ENCODE measurements at places on chromosomes 16 and 17.

DNA sequence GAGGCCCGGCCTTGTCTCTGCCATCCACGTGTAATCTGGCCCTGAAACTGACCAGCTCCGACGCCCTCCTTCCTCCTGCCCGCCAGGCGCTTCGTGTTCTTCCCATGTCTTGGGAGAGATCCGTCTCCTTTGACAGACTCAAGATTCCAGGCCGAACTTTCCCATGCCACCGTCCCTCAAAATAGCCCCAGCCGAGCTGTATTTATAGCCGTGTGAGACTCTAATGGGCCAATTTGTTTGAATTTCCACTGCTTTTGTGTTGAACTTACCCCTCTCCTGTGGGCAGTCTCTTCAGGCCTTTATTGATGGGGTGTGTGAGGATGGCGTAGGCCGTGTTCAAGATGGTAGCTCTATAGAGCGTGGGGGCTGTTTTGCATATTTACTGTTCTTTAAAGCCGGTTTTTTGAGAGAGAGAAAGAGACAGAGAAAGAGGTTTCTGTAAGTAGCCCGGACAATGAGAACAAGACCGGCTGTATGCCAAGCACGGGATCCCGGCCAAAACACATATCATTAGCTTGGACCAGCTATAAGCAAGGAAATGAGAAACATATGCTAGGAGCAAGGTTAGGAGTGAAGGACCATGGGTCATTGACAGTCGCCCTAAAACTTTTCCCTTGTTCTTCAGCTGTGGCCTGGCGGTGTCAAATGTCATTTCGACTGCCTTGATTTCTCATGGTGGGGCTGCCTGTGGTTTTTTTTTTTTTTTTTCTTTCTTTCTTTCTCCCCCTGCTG is 124.5 kb upstream of the ZFHX3 start:
- DNase-seq, result peak; percentile 76

- DNase-seq, result no peak
These were observed 10.6 kb upstream of the ENGASE start for GRCh38 chr17:79064026-79064425.

GRCh38 chr17:48198950-48199541 is 91.5 kb downstream of the SNX11 start:
- DNase-seq, result no peak

DNA sequence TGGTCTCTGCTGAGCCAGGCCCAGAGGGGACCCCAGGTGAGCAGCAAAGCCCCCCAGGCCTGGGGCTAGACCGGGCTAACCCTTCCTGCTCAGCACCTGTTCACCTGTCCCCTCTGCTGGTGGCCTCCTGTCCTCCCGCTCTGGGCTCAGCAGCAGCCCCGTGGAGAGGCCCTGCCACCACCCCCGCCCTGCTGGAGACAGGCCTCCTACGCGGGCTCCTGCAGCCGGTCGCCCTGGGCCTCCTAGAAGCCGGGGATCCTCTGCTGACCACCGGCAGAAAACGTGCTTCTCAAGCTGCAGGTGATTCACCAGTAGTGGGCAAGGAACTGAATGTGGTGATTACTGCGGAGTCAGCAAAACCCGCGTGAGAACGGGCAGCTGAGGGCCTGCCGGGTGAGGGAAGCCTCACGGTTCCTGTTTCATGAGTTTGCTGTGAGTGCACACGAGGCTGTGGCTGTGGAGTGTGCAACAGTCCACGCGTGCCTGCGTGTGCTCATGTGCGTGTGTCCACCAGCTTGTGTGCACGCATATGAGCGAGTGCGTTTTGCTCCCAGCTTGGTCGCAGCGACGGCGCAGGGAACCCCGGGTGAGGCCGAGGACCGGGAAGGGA is 792 bp downstream of the SECTM1 start:
- no peak for DNase-seq

DNA sequence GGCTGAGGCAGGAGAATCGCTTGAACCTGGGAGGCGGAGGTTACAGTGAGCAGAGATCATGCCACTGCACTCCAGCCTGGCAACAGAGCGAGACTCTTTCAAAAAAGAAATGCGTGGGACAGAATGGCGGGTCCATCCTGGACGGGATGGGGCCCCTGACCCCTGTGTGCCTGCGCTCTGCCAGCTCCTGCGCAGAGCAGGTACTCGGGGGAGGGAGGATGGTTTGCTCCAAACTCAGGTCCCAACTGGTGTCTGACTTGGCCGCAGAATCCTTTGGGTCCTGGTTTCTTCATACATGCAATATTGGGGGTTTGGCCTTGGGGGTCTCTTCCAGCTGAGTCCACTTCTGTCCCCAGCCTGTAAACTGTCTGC is 10.4 kb downstream of the CHMP6 start:
- no peak for DNase-seq

DNA sequence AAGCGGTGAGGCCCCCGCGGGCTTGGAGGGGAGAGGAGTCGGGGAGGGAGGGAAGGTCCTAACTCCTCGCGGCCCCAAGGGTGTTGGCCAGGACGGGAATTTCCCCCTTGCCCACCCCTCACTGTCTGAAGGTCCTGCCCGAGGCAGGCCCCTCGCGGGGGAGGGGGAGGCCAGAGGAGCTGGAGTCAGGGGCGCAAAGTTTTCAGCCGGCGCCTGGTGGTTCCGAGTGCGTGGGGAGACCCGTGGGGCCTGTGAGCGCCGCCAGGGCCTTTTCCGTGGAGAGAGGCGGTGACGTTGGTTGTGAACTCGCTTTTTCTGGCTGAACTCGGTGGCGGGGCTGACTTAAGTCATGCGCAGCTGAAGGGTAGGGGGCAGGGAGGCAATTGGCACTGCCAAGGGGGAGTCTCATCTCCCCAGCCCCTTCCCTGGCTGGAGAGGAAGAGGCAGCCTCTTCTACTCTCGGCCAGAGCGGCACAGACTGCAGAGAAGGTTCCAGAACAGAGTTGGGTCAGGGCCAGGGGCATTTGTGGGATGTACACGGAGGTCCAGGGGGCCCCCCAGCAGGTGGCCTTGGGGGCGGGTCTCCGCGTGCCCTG is 1.5 kb downstream of the CACNA1H start:
- DNase-seq, result no peak

DNA sequence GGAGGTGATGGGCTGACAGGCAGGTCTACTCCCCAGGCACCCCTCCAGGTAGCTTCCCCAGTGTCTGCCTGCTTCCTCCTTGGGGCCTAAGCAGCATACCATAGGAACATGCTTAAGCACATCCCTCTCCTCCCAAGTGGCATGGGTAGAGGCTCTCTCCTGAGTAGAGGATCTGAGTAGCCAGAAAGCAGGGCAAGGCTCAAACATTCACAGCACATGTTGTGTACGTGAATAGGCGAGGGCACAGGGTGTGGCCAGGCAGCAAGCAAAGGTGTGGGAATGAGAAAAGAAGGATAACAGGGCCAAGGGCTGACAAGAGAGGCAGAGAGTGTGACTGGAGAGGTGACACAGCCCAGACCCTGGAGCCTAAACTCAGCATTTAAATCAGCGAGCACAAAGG is 29.7 kb upstream of the GFOD2 start:
- DNase-seq, result no peak

DNA sequence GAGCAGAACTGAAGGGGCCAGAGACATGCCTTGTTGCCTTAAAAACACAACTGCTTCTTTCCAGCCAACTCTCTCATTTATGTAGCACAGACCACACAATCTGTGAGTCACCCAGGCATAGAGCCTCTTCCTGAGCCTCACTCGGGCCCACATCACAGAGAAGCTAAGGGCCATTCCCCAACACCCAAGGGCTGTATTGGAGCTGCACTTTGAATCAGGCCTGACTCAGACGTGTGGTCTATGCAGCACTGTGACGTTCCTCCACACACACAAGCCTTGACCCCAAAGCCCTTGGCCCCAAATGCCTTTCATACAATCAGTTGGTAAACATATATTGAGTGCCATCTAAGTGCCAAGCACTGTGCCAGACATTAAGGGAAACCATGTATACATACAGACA is 308.9 kb upstream of the DYNLRB2 start:
- peak; percentile 63 for DNase-seq

- DNase-seq, result no peak
These were observed 40.0 kb upstream of the DLX4 start for GRCh38 chr17:49928837-49929475.

DNA sequence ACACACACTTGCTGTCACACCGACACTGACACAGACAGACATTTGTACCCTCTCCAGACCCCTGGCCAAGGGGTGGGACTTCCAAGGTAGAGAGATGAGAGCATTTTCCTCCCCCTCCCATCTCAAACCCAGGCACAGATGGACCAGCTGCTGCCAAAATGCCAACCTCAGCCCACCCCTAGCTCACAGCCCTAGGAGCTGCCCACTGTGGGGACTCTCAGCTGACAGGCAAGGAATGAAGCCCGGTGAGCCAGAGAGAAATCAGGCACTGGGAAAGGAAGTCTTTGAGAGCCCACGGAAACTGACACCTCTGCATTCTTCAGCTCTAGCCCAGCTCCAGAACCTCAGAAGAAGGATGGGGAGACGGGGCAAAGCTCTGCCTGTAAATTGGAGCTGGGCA is 2.8 kb downstream of the ETV4 start:
- no peak for DNase-seq

- no peak for DNase-seq
These were observed at the start of gene MPP2 for GRCh38 chr17:43907425-43907981. MPP2 (minus strand) TSS chr17:43907536; CDS start chr17:43904460, 3,076 bp downstream.

- no peak for DNase-seq
These were observed 75.8 kb upstream of the METTL9 start for GRCh38 chr16:21523411-21524067.

- no peak for DNase-seq
These were observed 326.8 kb downstream of the SEC14L1 start for GRCh38 chr17:77467521-77467920.

- no peak for DNase-seq
These were observed 218.8 kb downstream of the KATNIP start for GRCh38 chr16:27768651-27769272.

DNA sequence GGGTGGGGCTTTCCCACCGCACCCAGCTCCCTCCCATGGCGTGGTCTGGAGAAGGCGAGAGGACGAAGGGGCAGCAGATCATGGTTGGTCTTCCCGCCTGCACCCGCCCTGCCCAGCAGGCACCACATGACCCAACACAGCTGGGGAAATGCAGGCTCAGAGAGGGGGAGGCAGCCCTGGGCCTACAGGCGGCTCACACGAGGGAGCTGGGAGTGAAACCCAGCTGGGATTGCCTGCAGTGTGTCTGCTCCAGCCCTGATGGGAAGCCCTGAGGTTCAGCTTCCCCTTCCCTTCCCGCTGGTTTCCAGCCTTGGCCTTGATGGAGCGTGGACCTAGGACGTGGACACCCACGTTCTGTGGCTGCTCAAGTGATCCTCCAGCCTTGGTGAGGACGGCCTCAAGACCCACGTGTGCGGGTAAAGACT is 20.0 kb upstream of the PABPN1L start:
- DNase-seq, result no peak

GRCh38 chr17:41919840-41920579 is 1.3 kb upstream of the ACLY start:
- no peak for DNase-seq
